ENCODE measurements at places on chromosomes 13 and 19.
A peak's percentile ranks its signal among the peaks of the same experiment; 100 is the strongest.

- DNase-seq: no peak
Measured at GRCh38 chr19:5148794-5149190, 179.9 kb downstream of the KDM4B start.

DNA sequence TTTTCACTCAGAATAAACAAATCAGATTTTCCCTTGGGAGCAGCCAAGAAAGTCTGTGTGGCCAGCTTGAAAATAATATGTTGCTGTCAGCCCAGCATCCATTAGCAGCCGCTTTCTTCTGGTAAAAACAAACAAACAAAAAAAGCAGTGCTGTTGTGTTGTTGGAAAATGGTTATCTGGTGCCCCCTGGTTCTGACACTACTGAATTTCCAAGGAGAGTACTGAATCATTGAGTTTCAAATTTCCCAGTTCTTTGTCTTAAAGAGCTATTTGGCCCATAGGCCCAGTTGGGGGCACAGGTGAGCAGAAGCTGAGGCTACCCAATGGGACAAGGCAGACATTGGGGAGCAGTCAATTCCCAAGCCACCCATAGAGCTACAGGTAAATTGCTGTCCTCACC, 995.9 kb downstream of the UQCRFS1 start:
- DNase-seq: no peak

GRCh38 chr13:60074397-60074796, 89.3 kb downstream of the DIAPH3 start:
- DNase-seq: no peak

- peak; percentile 18 for DNase-seq
Measured at GRCh38 chr13:41802684-41803444, 158.0 kb downstream of the VWA8 start.

GRCh38 chr13:100179276-100179675, 90.4 kb downstream of the PCCA start:
- no peak for DNase-seq

- DNase-seq: peak; percentile 95
Measured at GRCh38 chr19:36136964-36137686, 2.7 kb upstream of the CAPNS1 start.

DNA sequence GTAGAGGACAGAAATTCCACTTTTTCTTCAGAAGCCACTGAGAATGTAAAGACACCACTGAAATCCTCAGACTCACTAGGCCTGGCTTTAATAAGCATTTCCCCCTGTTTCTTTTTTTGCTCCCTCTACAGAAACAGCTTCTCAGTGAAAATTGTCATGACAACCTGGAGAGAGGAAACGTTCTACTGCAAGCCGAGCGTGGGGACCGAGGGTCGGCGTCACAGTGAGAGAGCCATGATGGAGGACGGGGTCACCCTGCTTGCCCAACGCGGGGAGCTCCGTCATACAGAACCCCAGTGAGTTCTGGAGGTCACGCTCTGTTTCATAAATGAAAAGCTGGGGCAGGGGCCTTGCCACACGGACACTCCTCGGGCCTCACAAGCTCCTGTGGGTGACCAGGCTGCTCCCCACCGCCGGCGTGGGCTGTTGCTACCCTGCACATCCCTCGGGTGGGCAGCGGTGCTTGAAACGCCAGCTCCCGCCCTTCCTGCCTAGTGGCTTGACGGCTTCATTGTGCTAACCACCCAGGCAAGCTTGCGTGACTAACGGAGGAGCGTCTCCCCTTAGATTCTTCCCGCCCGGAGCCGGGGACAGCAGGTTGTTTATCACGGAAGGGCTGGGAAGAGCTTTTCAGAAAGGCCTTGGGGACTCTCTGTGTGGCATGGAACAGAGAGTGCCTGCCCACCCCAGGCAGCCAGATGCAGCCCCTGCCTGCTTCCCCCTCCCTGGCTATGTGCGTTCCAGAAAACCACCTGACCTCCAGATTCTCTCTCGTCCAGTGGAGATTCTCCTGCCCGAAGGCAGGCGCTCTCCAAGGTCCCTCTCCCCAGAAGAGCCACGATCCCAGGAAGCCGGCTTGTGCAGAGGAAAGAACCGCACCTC, 153.6 kb downstream of the KATNAL1 start:
- no peak for DNase-seq

DNA sequence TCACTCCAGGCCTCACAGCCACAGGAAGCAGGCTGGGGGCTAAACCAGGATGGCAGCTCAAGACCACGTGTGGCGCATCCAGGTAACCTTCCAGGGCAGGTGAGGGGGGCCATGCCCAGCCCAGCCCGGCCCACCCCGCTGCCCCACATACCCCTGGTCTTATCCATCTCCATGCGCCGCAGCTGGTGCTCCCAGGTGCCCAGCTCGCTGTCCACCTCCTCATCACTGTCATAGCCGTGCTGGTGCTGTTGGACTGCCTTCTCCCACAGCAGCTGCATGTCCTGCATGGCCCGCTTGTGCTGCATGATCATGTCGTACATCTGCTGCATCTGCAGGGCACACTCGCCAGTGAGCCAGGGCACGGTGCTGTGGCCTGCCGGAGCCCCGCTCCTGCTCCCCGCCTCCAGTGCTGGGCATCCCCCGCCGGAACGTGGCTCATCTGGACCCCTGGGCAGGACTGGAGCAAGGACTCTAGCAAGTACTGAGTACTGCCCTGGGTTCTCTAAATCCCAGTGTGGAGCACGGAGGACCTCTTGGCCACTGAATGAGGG, 6.0 kb upstream of the TM6SF2 start:
- no peak for DNase-seq

DNA sequence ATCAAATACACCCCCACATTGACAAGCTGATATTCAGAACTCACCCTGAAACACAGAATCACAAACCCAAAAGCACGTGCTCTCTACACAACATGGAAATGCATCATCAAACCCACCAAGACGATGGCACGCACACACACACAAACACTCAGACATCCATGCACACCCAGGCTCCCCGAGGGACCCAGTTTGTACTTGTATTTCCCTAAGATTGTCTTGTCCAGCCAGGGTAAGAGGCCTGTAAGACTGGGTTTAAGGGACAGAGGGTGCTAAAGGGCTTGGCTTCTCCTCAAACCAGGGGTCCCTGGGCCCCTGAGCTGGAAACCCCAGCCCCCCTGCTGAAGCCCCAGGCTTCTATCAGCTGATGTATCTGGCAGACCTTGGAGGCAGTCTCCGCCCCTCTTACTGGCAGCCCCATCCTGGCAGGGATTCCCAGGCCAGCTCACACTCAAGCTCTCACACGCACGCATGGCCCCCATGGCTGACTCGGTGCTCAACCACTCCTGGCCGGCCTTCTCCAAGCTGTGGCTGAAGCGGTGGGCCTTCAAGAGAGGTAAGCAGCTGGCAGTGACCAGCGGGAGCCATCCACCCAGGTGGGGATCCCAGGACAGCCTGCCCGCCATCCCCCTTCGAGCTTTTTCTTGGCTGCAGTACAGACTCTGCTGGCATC, 6.5 kb downstream of the ARHGEF18 start:
- DNase-seq: peak; percentile 91

DNA sequence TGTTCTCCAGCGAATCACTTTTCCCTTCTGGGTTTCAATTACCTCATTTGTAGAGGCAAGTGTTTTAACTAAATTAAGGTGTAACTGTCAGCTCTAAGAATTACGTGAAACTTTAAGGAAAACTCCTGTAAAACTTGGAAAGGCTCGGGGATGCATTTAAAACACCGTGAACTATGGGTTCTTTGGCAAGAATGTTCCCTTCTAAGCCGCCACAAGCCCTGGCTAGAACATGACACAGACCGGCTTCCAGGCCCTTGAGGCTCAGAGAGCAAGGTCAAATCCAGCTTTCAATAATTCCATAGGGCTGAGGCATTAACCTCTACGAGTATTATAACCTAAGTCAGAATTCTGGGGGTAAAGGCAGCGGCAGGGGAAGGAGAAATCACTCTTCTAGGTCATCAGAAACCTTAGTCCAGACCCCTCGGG, 685 bp downstream of the VWA8 start:
- DNase-seq: peak; percentile 25

GRCh38 chr13:48571126-48571913, 38.4 kb upstream of the RCBTB2 start:
- DNase-seq: no peak

GRCh38 chr19:32421589-32422361, 16.2 kb downstream of the DPY19L3 start:
- no peak for DNase-seq

GRCh38 chr13:94236132-94236531, 243.3 kb downstream of the DCT start:
- DNase-seq: no peak

- no peak for DNase-seq
Measured at GRCh38 chr13:80547341-80547740, 206.4 kb upstream of the SPRY2 start.

- no peak for DNase-seq
Measured at GRCh38 chr19:42247640-42248199, 5.3 kb upstream of the GSK3A start.
